ENCODE measurements at places on chromosomes 12 and 14. TPM values are rescaled to one million over a fixed set of nuclear protein-coding genes. Genes with fewer than 3 reads are reported as not detected.

Gene LRCOL1
- not detected for total RNA-seq

DNA sequence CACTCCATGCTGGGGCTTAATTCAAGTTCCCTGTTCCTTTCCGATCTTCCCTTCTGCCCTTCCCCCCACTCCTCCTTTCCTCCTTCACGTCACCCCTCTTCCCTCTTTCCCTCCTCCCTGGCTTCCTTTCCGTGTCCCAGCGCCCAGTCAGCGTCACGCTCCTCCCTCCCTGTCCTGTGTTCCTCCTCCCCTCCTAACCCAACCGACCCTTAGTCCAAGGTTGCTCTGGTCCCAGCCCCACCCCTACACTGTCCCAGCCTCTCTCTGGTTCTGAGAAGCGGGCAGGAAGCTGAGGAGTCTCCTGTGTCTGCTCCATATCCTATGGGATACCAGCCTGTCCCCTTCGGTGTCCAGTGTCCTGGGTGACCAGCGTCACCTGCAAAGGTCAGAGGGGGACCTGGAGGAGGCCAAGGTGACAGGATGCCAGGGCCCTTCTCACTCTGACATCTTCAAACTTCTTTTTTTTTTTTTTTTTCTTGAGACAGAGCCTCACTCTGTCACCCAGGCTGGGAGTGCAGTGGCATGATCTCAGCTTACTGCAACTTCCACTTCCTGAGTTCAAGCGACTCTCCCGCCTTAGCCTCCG lies 56.2 kb upstream of the TSPAN9 start:
- no peak for DNase-seq

GRCh38 chr14:59490756-59491155 lies 6.4 kb downstream of the JKAMP start:
- no peak for DNase-seq

- no peak for DNase-seq
Measured at GRCh38 chr12:82486524-82487235, 128.4 kb downstream of the METTL25 start.

Gene ZNF140
- total RNA-seq, result 19.8 TPM

Gene ANO4
- total RNA-seq, result not detected

DNA sequence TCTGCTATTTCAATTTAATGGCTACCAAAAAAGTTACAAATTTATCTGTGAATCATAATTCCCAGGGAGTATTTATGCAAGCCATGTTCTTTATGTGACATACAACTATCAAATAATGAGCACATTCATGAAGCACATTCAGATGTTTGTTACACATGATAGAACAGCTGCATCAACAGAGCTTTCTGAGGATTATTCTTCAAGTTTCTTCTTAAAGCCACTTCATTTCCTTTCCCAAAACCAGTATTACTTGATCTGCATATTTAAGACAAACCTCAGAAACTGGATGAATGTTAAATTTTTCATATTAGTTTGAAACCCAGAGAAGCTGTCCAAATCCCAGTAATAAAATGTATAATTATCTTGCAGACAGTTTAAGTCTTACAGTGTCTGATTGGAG lies 73.6 kb upstream of the SOX5 start:
- no peak for DNase-seq

GRCh38 chr14:91113829-91114078 lies at the start of gene DGLUCY:
Gene DGLUCY, plus strand, starts transcription at chr14:91114073. Its CDS starts 46,222 bp downstream, at chr14:91160295.
- peak; percentile 93 for DNase-seq

DNA sequence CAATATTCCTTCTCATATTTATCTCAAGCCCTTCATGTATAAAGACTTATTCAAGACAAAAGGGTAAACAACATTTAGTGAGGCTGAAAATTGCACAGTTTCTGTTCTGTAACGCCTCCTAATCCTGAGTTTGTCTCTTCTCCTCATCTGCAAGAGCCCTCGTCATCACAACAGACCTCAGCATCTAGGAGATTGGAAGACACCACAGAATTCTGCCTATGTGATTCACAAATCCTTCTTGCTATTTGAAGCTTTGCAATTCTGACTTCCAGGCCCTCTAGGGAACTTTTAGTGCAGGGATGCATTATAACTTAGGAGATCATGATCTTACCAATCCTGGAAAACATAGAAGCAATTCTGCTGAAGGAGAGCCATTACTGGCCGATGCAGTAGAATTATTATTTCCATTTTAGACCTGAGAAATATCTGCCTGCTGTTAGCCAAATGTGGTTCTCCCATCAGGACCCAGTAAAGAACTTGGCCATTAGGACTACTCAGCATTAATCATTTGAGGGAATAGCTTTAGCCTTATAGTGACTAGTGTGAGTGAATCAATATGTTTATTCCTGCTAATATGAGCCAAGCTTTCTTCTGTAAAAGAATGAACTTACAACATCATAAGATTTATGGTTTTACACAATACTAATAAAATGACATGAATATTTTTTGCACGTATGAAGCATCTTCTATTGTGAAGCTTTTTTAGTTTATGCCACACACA lies 119.5 kb downstream of the ANO4 start:
- DNase-seq, result no peak

DNA sequence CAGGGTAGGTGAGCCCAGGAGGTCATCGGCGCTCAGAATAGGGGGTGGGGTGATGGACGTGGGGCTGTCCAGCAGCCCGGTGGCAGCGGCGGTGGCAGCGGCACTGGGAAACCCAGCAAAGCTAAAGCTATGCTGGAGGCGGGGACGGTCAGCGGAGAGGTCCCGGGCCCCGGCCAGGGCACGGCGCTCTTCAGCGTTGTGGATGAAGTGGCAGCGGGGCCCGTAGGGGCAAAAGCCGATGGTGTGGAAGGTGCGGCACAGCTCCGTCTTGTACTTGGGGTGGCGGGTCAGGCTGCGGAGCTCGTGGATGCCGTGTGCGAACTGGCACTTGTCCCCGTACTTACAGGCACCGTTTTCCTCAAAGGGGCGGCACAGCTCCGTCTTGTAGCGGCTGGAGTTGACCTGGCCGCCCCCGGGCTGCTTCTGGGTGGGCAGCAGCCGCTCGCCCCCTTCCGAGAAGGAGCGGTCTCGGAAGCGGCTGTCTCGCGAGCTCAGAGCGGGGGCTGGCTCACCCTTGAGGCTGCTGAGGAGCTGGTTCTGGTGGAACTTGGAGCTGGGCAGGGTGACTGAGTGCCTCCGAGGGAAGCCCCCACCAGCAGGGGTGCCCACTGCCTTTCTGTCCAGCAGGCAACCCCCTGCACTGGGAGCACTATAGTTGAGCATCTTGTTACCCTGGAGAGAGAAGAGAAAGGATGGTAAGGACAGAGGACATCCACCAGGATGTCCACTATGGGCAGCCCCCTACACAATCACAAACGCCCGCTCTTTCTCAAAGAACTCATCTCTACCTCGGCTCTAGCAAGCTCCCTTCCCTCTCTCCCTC lies 2.8 kb downstream of the ZFP36L1 start:
- DNase-seq, result no peak

Gene KRT7
- not detected for total RNA-seq

DNA sequence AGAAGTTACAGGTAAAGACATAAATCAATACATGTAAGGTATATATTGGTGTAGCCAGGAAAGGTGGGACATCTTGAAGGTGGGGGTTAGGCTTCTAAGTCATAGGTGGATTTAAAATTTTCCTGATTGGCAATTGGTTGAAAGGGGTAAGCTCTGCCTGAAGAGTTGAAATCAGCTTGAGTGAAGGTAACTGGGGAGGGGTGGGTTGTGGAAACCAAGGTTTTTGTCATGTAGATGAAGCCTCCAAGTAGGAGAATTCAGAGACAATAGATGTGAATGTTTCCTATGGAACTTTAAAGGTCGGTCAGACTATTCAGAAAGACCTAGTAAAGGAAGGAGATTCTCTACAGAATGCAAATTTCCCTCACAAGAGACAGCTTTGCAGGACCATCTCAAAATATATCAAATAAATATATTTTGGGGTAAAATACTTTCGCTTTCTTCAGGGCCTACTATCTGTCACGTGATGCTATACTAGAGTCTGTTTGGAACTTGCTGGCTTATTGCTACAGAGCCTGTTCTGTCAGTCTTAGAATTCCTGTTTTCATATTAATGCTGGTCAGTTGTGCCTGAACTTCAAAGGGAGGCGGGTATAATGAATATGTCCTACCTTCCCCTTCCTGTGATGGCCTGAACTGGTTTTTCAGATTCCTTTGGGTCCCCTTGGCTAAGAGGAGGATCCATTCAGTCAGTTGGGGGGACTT lies 20.6 kb upstream of the SPATA7 start:
- no peak for DNase-seq

- DNase-seq, result no peak
Measured at GRCh38 chr12:119885549-119885948, 8.4 kb upstream of the CIT start.

DNA sequence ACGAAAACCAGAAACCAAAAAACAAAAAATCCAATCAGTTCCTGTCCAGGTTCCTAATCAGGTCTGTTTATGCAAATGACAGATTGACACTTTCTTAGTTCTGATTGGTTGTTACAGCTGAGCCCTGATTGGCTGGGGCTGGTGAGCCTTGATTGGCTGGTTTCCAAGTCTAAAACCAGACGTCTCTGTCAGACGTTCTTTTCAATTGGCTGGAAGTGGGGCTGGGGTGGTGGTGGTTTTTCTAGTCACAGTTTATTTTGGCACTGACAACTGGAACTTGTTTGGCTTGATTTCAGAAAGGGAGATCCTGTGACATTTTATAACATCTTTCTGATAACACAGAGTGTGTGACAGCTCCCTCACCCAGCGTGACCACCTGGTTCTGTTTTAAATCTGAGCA lies 36.1 kb upstream of the PRICKLE1 start:
- no peak for DNase-seq

Gene E2F7
- total RNA-seq, result 2.7 TPM

DNA sequence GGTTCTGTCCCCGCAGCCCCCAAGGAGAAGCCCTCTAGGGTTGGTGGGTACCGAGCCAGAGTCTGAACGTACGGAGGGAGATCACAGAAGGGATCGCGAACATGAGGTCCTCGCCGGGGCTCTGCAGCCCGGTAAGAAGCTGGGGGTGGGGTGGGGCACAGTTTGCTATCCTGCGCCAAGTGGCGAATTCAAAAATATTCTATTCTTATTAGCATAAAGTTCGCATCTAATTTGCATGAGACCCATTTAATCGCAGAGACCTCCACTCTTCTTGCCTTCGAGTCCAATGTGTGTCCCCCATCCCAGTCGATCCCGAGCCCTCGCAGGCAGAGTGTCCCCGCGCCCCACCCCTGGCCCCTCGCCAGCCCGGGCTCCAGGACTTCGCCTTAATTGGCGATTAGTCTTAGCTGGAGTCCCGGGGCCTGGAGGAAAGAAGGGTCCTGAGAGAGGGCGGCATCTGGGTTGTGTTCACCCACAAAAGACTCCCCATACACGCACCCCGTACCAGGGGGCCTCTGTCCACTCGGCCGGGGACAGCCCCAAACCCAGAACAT lies 604 bp upstream of the ARHGEF25 start:
- DNase-seq, result no peak

GRCh38 chr14:100691395-100692056 lies 35.2 kb upstream of the DLK1 start:
- peak; percentile 35 for DNase-seq

GRCh38 chr14:21096438-21096837 lies 2.0 kb downstream of the ZNF219 start:
- peak; percentile 44 for DNase-seq

Gene CMKLR1
- total RNA-seq, result not detected

Gene SRSF9
- 338 TPM for total RNA-seq

Gene FAM186B
- total RNA-seq, result not detected
